ENCODE measurements at places on chromosomes 16 and 17. TPM values are rescaled to one million over a fixed set of nuclear protein-coding genes. Genes with fewer than 3 reads are reported as not detected.

DNA sequence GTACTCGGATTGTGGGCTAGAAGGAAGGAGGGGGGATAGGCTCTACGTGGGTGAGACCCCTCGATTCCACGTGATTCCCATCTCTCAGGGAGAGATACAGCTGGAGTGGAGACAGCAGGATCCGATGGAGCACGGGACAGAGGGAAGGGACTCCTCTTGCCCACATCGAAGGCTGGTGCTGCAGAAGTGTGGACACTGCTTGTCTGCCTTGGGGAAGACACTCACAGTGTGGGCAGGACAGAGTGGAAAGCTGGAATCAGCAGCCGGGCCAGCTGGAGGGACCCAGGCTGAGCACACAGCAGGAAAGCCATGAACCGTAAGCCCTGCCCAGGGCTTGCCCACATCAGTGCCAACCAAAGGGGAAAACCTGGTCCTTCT is 42.1 kb upstream of the RPH3AL start:
- H3K27ac ChIP-seq, result no peak overlapping the region
- DNase-seq, result no peak
- no peak overlapping the region for H3K4me3 ChIP-seq

DNA sequence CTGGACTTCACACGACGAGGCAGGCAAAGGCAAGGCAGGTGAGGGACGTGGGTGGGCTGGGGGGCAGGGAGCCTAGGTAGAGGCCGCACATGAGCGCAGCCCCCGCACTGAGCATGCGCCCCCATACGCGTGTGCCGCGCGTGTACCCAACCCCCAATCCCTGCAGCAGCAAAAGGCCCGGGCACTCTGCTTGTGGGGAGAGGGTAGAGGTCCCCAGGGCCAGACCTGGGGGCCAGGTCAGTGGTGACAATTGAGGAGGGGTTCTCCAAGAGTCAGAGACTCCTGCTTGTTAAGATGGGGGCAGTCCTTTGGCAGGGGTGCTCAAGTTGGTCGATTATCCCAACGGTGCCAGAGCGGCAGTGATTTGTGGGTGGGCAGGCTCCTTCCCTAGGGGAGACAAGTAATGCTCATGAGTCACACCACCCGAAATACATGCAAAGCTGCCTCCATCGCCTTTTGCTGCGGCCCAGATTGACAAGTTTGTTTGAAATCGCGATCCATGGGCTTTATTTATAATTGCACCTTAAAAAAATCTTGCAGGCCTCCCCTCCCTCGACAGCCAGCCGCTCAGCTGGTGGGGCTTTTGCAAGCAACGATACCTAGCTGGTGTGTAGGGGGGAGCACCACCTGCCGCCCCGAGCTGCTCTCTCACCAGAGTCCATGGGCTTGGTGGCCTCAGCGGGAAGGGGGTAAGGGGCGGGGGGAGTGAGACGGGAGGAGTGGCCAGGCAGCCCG is 1.1 kb upstream of the GIT1 start:
- peak overlapping the region; percentile 57 for H3K27ac ChIP-seq
- H3K4me1 ChIP-seq, result peaks cover 46% of the 10 kb centered on the region
- H3K36me3 ChIP-seq, result no peaks in the 10 kb centered on the region
- peak overlapping the region; percentile 89 for H3K4me3 ChIP-seq
- no peaks in the 10 kb centered on the region for H3K27me3 ChIP-seq

DNA sequence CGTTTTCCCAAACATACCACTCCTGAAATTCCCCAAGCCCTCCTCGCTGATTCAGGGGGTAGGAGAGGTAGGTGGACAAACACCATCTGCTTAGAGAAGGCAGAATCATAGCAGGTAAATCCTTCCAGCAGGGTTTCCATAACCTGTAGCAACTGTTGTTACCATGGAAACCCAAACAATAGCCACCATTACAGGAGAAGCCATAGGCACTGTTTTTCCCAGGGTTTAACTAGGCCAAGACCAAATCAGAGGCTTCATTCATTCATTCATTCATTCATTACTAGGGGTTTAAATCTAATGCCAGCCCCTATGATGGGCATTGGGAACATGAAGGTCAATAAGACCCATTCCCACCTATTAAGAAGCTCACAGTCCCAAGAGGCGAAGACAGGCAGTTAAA is 25.5 kb upstream of the CIITA start:
- peaks cover 18% of the 10 kb centered on the region for H3K27me3 ChIP-seq
- H3K36me3 ChIP-seq, result peaks cover 7% of the 10 kb centered on the region
- H3K4me1 ChIP-seq, result peaks cover 13% of the 10 kb centered on the region
- H3K27ac ChIP-seq, result no peak overlapping the region
- H3K4me3 ChIP-seq, result no peak overlapping the region

DNA sequence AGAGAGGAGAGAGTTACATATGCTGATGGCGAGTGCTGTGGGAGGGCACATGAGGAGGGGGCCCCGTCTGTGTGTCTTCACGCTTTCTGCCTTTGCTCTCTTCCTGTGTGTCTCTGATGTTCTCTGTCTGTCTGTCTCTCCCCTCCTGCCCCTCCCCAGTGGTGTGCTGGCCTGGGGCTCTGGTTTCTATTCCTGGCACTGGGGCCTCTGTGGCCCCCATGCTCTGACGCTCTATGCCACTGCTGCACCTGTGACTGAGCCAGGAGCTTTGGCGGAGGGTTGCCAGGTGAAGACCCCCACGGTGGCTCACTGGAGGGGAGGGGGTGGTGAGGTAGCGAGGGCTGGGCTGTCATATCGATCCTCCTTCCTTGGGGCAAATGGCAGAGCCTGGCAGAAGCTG is 24.6 kb upstream of the BRD7 start:
- H3K27me3 ChIP-seq, result no peaks in the 10 kb centered on the region
- DNase-seq, result no peak
- no peak overlapping the region for H3K4me3 ChIP-seq

Gene IRX5
- total RNA-seq, result not detected

Data from T-helper 17 cell (primary cell).